Parietal lobe (tissue), 2 donors: ENCODE measurements at places on chromosomes 4 and X. TPM values are rescaled to one million over a fixed set of nuclear protein-coding genes. Genes with fewer than 3 reads are reported as not detected.

ABCB7 gene
- 47.9 TPM for total RNA-seq

HSD17B11 gene
- 34.4 TPM for total RNA-seq

LDB2 gene
- 133 TPM for total RNA-seq

ARR3 gene
- not detected for total RNA-seq

RPS6KA3 gene
- 32.2 TPM for total RNA-seq

GABRA4 gene
- total RNA-seq = 54.1 TPM
